ENCODE measurements at places on chromosomes 12 and 14.

GRCh38 chr12:8951744-8952143, 2.3 kb upstream of the M6PR start:
- DNase-seq: no peak

DNA sequence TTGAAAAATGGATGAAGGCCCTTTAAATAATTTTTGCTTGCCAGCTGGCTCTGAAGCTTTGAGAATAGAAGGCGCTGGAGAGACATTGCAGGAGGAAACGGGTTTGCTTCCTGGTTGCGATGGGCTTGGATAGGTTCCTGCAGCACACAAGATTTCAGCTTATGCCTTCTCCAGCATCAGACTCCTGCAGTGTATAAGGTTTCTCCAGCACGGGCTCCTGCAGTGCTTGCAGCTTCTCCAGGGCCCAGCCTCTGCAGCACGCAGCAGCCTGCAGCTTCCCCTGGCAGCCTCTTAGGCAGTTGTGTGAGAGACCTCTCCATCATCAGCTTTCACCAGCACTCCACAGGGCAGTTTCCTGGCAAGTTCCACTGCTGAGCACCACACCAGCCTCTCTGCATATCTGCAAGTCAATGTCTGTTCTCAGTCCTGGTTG, 78.7 kb upstream of the ZDHHC17 start:
- DNase-seq: peak; percentile 68

DNA sequence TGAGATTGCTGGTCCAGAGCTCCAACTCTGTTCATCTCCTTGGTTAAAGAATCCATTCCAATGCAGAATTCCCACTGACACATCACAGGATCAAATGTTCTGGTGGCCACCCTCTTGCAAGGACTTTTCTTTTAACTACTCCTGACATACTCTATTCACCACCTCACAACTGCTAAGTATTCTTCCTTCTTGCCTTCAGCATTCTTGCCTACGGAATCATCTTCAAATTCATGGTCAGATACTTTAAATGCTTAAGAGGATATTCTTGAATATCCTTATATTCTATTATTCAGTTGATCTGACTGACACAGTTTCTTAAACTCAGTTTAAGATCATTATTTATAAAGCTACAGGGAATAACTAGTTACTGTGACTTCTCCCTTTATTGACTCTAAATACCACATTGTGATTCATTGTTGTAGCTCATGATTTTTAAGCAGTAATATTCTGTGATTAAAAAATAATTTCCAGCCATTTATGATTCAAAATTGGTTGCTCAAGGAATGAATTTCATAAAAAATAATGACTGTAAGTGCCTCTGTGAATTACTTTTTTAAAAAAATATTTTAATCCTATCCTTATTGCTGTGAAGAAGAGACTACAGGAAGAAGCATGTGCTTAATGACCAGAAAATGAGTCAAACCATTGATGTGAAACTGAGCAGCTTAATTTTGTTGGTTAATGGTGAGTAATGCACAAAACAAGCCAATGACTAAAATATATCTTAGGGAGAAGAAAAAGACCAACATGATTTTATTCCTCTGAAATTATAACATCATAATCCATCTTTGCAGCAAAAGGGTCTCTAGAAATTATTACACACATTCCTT, 207.1 kb downstream of the PIK3C2G start:
- no peak for DNase-seq

DNA sequence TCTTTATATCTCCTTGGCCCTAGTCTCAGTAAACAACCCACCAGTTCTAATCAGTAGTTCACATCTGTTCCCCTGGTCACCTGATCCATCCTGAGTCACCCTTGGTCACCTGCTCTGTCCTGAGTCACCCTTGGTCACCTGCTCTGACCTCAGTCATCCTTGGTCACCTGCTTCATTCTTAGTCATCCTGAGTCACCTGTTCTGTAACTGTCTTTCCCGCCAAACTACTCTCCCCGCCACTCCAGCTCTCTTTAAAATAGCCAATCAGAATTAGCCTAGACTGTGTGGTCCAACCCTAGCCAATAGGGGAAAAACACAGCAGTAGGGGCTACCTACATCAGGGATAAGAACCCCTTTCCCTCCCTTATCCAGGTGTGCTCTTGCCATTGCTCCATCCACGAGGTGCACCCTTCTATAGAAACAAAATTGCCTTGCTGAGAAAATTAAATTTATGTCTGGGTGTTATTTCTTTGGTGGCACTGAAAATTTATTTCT, 245.4 kb upstream of the DIO3 start:
- no peak for DNase-seq

GRCh38 chr14:104282332-104283196, 144.2 kb downstream of the KIF26A start:
- no peak for DNase-seq

- DNase-seq: no peak
These were observed 117.9 kb upstream of the SFSWAP start for GRCh38 chr12:131592972-131593371.

All from dorsolateral prefrontal cortex (tissue), 122 donors.